Stimulated activated CD8-positive, alpha-beta memory T cell treated with anti-CD3 and anti-CD28 coated beads, Interleukin-15, amount 100 ng/mL, for 24 hours (primary cell): ENCODE measurements at places on chromosomes 12 and 14.

- no peak for DNase-seq
Measured at GRCh38 chr12:118714051-118714460, 267.3 kb upstream of the SRRM4 start.

- no peak for DNase-seq
Measured at GRCh38 chr12:75747572-75748021, 236.2 kb upstream of the KRR1 start.

GRCh38 chr12:77045183-77045582 is 20.2 kb downstream of the E2F7 start:
- no peak for DNase-seq

- DNase-seq, result no peak
Measured at GRCh38 chr12:132163041-132163910, 19.0 kb downstream of the NOC4L start.

GRCh38 chr12:65015850-65016249 is 105.3 kb downstream of the WIF1 start:
- no peak for DNase-seq

- DNase-seq, result no peak
Measured at GRCh38 chr14:100439781-100440180, 116.6 kb downstream of the SLC25A47 start.

DNA sequence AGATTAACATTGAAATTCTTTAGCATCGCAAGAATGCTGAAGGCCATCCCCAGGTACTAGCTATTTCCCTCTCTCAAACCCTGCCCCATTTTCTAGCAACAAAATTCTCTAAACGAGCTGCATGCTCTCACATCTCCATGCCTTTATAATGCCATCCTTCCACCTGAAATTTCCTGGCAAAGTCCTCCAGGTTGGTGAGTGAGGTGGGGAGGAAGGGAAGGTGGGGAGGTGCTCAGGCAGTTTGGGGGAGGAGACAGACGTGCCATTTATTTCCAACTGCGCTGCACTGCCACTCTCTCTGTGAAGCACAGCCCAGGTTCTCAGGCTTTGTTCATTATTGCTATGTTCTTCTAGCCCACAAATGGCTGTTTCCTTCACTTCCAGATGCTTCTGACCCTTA is 208.4 kb downstream of the PAWR start:
- DNase-seq, result no peak

GRCh38 chr12:98738002-98738401 is 92.9 kb downstream of the APAF1 start:
- no peak for DNase-seq

DNA sequence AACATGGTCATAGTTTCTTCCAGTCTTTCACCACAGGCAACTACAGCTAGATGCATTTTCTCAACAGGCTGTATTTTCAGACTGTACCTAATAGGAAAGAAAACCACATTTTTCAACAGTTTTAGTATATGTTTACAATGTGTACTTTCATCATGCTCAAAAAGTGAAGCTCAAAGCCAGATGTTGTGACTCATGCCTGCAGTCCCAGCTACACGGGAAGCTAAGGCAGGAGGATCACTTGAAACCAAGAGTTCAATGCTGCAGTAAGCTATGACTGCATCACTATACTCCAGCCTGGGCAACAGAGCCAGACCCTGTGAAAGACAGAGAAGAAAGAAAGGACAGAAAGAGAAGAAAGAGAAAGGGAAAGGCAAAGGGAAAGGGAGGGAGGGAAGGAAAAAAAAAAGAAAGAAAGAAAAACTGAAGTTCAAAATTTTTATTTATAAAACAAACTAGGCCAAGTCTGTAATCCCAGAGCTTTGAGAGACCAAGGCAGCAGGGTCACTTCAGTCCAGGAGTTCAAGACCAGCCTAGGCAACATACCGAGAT is 25.5 kb downstream of the GXYLT1 start:
- DNase-seq, result no peak

DNA sequence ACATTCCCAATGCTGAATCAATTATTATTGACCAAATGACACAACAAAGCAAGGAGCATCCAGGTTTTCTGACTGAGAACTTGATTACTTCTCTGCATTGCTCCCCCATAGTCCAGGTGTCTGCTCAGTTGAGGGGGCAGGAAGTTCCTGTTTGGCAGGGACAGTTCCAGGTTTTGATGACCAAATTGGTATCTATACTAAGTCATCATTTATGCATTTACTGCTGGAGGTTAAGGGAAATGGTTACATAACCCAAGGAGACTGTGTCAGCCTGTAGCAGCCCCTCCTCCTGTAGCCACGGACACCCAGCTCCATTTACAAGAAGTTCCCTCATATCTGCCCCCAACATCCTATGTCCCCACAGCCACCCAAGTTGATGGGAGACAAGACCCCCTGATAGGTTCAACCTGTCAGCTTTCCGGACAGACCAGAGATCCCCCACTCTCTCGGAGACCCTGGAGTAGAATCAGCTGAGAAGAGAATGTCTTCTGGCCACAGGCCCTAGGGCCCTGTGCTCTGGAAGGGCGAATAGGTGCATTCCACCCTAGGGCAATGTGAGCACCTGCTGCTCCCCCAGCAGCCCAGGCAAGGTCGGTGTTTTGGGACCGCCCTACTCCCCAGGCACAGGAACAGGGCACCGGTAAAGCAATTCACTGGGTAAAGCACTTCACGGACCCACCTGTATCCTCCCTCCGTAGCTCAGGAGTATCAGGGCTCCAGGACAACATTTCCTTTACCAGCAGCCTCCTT is 23.6 kb downstream of the IRF2BPL start:
- no peak for DNase-seq

DNA sequence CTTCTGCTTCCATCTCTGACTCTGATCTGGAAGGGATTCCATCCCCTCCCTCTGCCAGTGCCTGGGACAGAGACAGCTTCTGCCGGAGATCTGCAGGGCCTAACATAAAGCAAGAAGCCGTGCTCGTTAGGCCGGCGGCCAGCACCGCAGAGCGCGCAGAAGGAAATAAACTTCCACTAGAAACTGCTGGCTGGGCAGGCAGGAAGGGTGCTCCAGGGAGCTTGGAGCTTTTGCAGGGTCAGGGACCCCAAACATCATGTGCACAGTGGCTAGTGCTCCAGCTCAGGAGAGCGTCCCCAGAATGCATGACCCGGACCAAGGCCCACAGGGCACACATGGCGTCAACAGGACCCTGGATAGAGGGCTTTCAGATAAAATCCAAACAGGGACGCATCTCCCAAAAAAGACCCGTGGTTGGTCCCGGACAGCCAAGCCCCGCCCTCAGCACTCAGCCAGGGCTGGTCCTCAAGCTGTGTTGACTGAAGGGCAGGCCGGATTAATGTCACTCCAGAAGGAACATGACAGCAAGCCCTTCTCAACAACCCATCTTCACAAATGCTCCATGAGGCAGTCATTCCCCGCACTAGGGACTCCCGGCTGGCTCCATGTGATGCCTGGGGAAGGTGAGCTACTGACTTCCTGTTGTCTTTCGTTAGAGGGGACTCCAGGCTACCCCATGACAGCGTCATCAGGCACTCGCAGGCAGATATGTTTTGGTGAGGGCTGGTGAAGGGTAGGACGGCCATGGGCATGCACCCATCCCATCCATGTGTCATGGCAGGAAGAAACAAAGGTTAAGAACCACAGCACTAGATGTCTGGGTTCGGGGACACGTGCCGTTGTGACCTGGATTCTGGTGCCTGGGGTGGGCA is 121.5 kb downstream of the CALM1 start:
- DNase-seq, result no peak
